ENCODE measurements at places on chromosomes 2 and 18. TPM values are rescaled to one million over a fixed set of nuclear protein-coding genes. Genes with fewer than 3 reads are reported as not detected.

NOSTRIN gene
- 4.5 TPM for total RNA-seq

MAT2A gene
- total RNA-seq: 89.6 TPM

DNA sequence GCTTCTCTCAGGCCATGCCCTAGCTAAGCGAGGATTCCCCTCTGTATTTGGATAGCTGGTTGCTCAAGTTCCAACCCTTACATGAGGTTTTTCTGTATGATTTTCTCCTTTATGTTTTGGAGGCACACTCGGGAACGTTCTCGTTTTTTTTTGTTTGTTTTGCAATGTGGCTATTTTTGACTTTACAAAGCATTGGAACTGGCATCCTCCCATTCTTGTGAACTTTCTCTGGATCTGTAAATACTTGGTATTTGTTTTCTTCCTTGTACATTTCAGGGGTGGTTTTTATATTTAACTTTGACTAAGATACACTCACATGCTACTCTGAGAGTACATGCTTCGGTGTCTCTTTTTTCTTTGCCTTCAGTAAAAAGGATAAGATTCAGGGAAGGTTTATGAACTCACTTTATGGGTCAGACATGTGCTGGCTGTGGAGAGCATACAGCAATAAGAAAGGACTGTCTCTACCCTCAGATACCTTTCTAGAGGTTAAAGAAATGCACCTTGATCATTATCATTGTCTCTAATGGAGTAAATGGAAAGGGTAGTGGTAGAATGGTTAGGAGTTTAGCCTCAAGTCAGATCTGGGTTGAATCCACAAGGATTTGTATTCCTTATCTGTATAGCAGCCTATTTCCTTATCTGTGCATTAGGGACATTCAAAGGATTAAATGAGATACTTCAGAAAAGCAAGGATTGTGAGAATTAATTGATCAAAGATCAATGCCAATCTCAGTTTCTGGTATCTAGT, 61.9 kb downstream of the MEIS1 start:
- DNase-seq: no peak

GRCh38 chr18:45073556-45073955, 392.9 kb downstream of the SETBP1 start:
- DNase-seq: no peak
